ENCODE measurements at places on chromosomes 5 and 9. TPM values are rescaled to one million over a fixed set of nuclear protein-coding genes. Genes with fewer than 3 reads are reported as not detected.

KLF9 gene
- total RNA-seq = 27.5 TPM

ALDH1A1 gene
- total RNA-seq = not detected

DNA sequence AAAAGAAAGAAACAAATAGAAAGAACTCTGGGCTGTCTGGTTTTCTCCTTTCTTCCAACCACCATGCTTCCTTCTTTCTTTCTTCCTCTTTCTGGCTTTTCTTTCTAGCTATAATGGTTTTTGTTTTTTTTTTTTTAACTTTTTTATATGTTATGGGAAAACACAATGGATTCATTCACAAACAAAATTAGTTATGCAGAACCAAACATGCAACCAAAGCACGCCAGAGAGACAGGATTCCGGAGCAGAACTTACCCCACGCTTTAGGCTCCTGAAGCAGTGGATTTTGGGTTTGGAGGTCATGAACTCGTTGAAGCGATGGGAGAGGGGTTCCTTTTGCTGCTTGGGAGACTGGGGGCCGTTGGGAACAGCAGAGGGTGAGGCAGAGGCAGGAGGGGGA is 88.3 kb downstream of the USP20 start:
- no peak for DNase-seq
- no peaks in the 10 kb centered on the region for H3K27me3 ChIP-seq
- peak overlapping the region; percentile 43 for H3K27ac ChIP-seq
- H3K36me3 ChIP-seq = peaks cover 54% of the 10 kb centered on the region

DNA sequence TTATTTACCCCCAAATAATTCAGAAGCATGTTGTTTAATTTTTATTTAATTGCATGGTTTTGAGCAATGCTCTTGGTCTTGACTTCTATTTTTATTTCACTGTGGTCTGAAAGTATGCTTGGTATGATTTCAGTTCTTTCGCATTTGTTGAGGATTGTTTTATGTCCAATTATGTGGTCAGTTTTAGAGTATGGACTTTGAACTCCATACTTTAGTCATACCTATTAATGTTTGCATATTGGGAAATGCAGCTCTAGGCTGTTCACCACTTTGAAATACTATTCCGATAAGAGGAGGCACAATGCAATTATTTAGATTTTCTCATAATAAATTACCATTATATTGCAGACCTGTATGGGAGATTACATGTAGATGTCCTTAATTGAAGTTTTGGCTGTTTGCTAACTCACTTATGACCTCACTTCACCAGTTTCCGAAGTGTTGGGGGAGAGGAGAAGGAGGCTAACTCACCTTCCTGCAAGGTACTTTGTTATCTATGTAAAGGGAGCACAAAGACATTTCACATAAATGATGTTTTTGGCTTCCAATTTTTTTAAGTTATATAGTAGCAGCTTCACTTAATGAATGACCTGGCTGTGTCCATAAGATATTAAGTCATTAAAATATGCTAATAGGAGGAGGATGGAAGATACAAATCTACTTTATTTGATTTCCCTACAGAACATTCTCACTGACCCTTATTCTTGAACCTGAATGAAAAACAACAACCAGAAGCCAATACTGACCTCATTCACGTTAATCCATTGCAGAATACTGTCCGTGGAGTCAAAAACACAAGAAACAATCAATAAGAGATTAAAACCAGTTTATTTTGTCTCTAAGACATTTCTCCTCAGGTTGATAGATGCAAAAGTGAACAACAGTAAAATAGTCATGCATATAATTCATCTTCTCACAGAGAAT is 970.3 kb upstream of the ARRDC3 start:
- no peaks in the 10 kb centered on the region for H3K4me1 ChIP-seq
- DNase-seq = no peak
- H3K27me3 ChIP-seq = no peaks in the 10 kb centered on the region

- H3K27me3 ChIP-seq = no peaks in the 10 kb centered on the region
- peaks cover 41% of the 10 kb centered on the region for H3K36me3 ChIP-seq
- H3K4me1 ChIP-seq = peaks cover 49% of the 10 kb centered on the region
- DNase-seq = peak; percentile 76
- peak overlapping the region; percentile 99 for H3K27ac ChIP-seq
Measured at GRCh38 chr5:179623906-179624741, 653 bp upstream of the HNRNPH1 start.

DNA sequence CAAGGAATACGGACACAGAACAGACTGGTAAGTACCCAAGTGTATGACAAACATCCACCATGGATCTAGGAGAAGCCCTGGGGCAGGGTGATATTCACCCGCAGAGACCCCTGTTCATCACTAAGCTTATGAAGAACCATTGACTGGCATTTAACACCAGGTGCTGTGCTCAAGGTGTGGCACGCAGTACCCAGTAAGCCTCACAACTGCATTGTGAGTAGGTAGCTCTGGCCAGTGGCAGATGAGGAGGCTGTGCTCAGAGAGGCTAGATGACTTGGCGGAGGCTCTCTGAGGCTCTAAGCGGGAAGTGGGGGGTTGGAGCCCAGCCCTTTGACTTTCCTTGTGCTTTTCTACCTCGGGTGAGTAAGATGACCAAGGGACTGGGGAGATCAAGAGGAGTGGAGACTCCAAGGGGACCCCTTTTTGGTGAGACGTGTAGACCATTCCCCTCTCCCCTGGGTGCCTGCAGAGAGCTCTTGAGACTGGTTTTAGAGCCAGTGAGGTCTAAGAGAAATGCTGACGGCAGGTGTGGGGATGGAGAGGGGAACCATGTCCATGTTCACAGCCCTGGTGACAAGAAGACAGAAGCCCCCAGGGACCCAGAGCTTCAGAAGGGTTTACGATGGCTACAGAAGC is 70.8 kb downstream of the IL6ST start:
- H3K27me3 ChIP-seq = no peaks in the 10 kb centered on the region
- H3K36me3 ChIP-seq = no peaks in the 10 kb centered on the region
- no peak for DNase-seq
